Suprapubic skin (tissue), 4 donors: ENCODE measurements at places on chromosomes 12 and 14.

DNA sequence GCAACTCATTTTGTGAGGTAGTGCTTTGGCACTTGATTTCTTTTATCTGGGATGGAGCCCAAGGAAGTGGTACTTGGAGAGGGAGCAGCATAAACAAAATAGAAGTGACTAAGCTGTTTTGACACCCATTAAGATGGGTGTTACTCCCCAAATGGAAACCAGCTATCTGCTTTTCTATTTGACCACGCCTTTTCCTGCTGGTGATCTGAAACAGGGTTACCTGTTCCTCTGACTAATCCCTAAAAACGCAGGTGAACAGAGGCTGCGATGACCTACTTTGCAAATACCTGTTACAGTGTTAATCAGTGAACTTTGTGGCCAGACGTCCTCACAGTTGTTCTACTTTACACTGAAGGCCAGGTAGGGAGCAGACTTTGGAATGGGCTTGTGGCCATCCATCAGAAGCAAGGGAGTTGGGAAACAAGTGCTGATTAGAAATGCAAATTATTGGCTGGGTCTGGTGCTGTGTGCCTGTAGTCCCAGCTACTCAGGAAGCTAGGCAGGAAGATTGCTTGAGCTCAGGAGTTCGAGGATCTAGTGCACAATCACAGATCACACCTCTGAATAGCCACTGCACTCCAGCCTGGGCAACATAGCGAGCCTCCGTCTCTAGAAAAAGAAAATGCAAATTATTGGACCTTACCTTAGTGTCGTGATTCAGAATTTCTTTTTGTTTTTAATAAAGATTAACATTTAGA lies 58.3 kb upstream of the HECTD1 start:
- DNase-seq: no peak

GRCh38 chr12:89461649-89462612 lies 62.7 kb downstream of the GALNT4 start:
- DNase-seq: no peak

DNA sequence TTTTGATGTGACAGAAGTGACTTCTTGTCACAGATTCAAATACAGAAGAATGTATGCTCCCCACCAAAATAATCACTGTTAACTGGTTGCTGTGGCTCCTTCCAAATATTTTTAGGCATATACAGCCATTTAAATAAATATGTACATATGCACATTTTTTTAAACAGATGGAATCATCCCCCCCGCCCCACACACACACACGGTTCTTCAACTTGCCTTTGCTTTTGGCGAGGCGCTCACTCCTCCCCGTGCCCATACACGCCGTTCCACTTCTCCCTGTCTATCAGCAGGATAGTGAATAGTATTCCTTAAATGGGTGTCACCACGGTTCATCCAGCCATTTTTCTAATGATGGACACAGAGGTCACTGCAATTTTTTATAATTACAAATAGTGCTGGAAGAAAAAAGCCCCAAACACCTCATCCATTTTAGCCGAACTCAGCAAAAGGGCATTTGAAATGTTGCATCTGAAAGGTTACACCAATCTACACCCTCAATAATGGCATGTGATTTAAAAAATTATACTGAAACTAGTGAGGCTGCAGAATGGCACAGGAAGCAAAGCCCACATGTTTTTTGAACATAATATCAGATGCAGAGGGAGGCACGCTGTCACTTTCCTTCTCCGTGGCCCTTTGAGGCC lies 39.2 kb upstream of the MEG3 start:
- no peak for DNase-seq

DNA sequence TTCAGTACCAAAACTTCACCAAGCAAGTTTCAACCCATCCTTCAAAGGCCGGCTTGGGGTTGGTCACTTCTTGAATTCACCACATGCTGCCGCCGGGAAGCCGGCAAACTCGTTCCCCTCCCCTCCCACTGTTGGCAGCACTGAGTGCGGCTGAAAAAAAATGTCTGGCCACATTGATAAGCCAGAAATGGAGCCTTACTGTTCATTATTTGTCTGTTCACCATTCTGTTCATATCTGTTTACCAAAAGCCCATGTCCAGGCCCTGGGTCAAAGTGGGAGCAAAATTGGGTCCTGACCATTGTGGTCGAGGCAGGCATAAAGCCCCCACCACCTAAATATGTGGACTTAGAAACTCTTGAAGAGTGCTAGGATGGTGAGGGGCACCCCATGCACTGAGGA lies 7.3 kb upstream of the HSP90AA1 start:
- DNase-seq: no peak

DNA sequence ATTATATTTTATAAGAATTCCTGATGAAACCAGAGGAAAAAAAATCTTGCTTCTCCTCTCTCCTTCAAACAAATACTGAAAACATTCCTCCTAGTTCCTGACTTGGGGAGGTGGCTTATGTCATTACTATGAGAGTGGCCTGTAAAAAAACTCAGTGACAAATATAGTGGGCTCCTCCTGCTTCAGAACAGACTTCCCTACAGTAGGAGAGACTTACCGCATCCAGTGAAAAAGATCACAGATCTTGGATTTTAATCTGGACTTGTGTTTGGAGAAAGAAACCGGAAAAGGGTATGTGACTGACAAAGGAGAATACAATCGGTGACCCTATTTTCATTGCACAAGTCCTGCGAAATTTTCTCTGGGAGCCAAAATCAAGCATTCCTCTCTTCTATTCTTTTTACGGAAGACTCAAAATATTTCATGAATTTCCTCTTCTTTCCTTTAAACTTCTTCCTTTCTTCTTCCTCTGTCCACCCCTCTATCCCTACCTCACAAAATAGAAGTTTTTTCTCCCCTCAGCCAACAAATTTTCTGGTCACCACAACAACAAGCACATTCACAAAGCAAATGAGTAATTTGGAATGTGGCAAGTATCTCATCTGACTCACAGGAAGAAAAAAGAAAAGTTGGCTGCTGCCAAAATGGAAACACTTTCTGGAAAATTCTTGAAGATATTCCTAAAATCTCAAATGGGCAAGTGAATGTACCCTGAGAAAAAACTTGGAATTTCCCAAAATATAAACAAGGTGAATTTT lies 185.1 kb upstream of the CDKN3 start:
- DNase-seq: no peak

GRCh38 chr14:83197271-83197670 lies 1663.6 kb upstream of the SEL1L start:
- DNase-seq: no peak

DNA sequence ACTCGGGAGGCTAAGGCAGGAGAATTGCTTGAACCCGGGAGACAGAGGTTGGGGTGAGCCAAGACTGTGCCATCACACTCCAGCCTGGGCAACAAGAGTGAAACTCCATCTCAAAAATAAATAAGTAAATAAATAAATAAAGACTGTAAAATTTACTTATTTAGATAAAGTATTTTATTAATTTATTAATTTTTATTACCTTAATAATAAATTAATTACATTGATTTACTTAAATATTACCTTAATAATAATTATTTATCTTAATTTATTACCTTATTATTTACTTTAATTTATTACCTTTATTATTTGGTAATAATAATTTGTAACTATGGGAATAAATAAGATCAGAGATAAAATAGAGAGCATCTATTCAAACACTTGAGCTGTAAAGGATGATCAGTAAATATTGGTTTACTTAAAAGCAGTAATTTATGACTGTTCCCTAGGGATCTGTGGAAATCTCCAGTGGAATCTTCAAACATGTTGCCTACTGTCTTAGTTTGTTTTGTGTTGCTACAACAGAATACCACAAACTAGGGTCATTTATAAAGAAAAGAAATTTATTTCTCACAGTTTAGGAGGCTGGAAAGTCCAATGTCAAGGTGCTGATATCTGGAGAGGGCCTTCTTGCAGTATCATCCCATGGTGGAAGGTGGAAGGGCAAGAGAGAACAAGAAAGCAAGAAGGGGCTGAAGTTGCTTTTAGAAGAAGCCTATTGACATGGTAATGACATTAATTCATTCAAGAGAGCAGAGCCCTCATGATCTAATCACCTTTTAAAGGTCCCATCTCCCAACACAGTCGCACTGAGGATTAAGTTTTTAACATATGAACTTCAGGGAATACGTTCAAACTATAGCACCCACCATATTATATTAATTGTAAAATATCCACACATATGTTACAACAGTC lies 37.1 kb downstream of the SOCS2 start:
- DNase-seq: no peak

GRCh38 chr12:41777064-41777790 lies 367.4 kb downstream of the GXYLT1 start:
- DNase-seq: no peak

- no peak for DNase-seq
Observed at GRCh38 chr14:21436567-21437062, 19.3 kb downstream of the CHD8 start.

DNA sequence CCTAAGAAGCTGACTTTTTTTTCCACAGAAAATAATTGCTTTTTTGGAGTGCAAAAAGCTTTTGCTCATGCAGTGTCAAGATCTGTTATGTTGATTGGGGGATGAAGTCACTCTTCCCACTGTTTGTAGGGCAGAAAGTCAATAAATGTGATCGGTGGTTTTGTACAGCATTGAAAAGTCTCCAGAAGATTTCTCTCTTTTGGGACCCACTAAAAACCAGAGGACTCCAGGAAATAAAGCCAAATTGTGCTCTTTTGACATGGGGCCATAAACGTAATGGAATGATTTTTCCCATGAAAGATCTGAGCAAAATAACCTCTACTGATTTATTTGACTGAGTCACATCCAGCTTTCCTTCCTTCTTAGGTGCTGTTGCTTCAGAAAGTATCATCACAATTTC lies 122.5 kb downstream of the SNAPC1 start:
- no peak for DNase-seq

- no peak for DNase-seq
Observed at GRCh38 chr12:25051171-25051570, 102.3 kb upstream of the BCAT1 start.

GRCh38 chr12:54932038-54932437 lies 52.5 kb downstream of the TESPA1 start:
- DNase-seq: no peak

DNA sequence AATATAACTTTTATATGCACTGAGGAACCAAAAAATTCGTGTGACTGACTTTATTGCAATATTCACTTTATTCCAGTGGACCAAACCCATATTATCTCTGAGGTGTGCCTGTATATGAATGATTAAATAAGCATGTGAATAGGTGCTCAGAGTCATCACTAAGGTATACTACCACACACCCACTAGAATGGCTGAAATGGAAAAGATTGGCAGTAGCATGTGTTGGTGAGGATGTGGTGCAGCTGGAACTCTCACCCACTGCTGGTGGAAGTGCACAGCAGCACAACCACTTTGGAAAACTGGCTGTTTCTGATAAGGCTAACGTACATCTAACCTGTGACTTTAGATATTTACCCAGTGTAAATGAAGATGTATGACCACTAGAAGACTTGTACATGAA lies 36.8 kb downstream of the GOLGA5 start:
- DNase-seq: no peak

DNA sequence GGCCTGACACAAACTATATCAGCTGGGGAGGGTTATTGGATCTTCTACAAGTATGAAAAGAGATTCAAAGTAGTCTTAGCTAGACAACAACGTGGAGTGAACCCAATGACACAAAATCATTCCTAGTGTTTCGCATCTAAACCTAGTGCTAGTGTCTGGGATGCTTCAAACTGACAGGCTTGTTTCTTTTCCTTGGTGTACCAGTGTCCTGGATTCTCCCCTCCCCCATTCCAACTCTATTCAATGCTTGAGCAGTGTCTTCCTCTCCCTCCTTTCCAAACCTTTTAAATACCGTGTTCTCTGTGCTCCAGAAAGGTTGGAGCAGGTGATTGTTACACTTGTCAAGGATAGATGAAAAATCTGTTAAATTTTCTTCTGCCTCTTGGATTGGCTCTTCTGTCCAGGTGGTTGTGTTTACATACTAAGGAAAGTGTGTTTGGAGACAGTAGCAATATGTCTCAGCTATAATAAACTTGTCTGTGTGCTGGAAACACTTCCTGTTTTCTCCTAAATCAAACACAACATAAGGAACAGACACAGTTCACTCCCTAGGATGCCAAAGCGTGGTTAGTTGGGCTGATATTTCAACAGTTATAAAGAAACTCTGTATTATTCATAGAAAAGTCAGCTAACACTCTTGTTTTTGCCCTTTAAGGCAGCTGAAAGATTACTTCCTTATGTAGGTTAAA lies 14.4 kb upstream of the GUCY2C start:
- DNase-seq: no peak

- no peak for DNase-seq
Observed at GRCh38 chr12:69401940-69402339, 42.4 kb downstream of the YEATS4 start.

DNA sequence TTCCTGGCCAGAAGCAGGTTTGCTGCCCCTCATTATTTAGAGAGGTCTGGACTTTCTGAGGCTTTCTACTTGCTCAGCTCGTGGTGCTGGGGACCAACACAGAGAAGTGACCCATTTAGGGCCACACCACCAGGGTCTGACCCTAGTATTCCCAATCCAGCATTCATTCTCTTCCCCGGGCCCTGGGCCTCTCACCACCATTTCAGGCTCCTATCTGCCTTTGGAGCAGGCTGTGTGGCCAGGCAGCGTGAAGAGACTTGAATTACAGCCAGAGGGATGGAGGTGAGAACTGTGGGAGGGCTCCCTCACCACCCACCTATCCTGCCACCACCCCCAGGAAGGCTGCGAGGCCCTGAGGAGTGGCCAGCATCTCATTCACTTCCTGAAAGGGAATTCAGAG lies 24.6 kb downstream of the FAM222A start:
- peak; percentile 55 for DNase-seq

DNA sequence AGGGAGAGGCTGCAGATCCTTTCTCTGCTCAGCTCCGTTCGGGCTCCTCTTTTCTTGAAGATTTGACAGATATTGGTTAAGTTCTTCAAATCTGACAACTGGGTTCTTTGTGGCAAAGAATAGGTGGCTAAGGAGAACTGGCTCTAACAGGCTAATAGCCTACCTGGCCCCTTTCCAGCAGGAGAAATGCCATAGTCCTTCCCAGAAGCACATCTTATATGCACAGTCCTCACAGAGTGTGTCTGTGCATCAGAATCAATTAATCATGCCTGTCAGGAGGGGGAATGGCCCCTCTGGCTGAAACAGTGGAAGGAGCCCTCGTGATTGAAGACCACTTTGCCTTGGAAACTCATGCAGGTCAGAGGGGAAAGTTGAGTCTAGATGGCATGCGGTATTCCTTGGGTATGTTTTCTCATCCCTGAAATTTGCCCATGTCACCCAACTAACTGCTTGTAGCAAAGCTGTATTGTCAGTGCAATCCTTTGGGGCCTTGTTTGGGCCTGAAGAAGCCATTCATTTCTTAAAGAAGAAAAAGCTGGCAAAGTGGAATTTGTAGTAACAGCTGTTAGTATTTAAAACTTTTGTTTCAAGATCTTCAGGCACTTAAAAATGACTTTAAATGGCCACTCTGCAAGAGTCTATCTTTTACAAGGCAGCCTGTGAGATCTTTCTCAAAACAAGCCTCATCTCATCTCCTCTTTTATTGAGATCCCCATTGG lies 251.5 kb downstream of the ZFP36L1 start:
- DNase-seq: peak; percentile 53

GRCh38 chr12:53929527-53929926 lies 9.1 kb upstream of the HOXC13 start:
- no peak for DNase-seq

- no peak for DNase-seq
Observed at GRCh38 chr14:33475623-33476022, 475.3 kb downstream of the EGLN3 start.
